ENCODE measurements at places on chromosomes 11 and 22.

GRCh38 chr11:35605706-35606105 is 12.6 kb upstream of the FJX1 start:
- DNase-seq, result no peak

- no peak for DNase-seq
These were observed 4.8 kb upstream of the VPS11 start for GRCh38 chr11:119062779-119063178.

GRCh38 chr22:35539910-35540594 is 579 bp upstream of the RASD2 start:
- no peak for DNase-seq

GRCh38 chr11:112963368-112963955 is 2.2 kb downstream of the NCAM1 start:
- DNase-seq, result no peak

- no peak for DNase-seq
These were observed 50.2 kb downstream of the IGF2 start for GRCh38 chr11:2088746-2089535.

GRCh38 chr11:32358729-32359128 is 76.6 kb downstream of the WT1 start:
- no peak for DNase-seq

- DNase-seq, result no peak
These were observed 37.6 kb downstream of the ART5 start for GRCh38 chr11:3604167-3604566.

DNA sequence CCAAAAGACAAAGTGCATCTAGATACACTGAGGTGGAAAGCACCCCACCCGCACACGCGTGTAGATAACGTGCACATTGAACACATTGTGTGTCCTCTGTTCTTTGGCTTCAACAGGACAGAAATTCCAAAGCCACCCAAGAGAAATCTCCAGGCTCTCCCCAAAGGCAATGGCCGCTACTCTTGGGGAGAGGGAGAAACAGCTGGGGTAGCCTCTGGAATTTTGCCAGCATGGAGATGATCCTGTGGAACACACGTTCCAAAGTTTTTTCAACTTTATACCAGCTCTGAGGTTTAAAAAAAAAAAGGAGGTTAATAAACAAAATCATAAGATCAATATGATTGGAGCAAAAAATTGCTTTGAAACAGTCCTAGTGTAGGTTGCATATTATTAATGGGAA is 63.0 kb upstream of the CD82 start:
- DNase-seq, result no peak

GRCh38 chr22:39439170-39439569 is 17.6 kb upstream of the MGAT3 start:
- DNase-seq, result no peak

GRCh38 chr11:120536797-120537169 is 25.2 kb downstream of the GRIK4 start:
- no peak for DNase-seq

DNA sequence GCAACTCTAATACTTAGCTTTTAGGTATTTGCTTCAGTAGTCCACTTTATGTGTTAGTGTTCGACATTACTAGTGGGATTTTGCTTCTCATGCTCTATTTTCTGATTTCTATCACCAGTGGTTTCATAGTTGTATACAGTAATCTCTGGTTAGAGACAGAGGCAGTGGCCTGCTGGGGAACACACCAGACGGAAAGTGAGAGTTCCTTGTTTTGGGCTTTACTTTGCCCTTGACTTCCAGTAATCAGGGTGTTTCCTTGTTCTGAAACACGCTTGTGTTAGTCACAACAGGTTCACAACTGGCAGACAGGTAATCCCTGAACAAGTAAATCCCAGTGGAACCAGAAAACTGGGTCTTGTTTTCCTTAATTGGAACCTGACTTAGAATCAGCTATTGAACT is 56.0 kb downstream of the PACS1 start:
- DNase-seq, result no peak

- no peak for DNase-seq
These were observed 973.6 kb upstream of the TENM4 start for GRCh38 chr11:80414181-80415165.

Data from NCI-H1048 (cell line).